ENCODE measurements at places on chromosomes 3 and 15.

DNA sequence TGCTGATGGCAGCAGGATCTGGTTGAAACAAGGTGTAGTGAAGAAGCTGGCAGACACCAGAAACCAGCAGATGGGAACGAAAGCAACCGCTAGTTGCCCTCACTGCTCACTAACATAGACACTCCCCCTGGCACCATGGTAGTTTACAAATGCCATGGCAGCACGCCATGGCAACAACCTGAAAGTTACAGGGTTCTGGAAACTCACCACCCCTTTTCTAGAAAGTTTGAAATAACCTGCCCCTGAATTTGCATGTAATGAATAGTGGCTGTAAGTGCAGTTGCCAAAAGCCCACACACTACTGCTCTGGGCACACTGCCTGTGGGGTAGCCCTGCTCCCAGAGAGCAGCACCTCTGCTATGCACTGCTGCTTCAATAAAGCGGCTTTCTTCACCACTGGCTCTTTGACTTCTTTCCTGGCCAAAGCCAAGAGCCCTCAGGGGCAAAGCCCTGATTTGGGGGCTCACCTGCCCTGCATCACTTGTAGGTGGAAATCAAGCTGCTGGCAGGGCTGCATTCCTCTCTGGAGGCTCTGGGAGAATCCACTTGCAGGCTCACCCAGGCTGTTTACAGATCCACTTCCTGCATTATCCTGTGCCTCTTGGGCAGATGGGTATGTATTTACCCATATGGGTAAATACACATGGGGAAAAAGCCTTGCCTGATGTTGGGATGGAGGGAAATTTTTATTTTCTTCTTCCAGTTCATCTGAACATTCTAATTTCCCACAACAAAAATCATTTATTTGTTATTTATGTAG, 2.0 kb upstream of the GP9 start:
- peak; percentile 24 for DNase-seq

GRCh38 chr3:26350853-26351252, 271.7 kb upstream of the LRRC3B start:
- no peak for DNase-seq

DNA sequence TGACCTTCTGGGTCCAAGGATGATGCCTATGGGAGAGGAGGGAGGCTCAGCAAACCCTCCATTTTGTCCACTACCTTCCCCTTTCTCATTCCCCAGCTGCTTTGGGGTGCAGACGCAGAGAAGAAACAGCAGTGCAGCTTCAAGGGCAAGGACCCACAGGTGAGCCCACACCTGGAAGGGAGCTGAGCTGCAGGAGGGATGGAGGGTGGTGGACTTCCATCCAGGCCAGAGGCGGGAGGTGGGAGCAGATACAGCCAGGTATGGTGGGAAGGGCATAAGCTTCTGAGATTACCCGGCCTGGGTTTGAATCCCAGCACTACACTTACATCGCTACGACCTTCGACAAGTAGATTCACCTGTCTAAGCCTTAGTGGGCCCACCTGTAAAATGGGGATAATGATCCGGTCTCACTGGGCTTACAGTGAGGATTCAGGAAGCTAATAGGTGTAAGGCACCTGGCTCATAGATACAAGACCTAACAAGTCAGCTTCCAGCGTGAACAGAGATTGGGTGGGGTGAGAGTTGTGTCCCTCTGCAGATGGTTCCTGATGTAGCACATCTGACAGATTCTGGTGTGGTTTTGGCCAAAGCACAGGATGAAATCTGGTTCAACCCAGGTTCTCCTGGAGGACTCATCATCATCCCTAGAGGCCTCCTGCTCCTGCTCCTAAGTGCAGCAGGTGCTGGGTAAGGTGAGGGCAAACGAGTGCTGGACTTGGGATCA, 15.9 kb downstream of the CIB1 start:
- no peak for DNase-seq

- no peak for DNase-seq
Observed at GRCh38 chr3:111758642-111759041, 100.4 kb upstream of the PHLDB2 start.

GRCh38 chr3:134449951-134450350, 35.8 kb downstream of the ANAPC13 start:
- no peak for DNase-seq

All from GM23338 (cell line).